Panc1 (cell line): ENCODE measurements at places on chromosomes 11 and 22. TPM values are rescaled to one million over a fixed set of nuclear protein-coding genes. Genes with fewer than 3 reads are reported as not detected.

The TEAD1 gene
- 102 TPM for total RNA-seq

- H3K36me3 ChIP-seq: no peaks in the 10 kb centered on the region
- no peak overlapping the region for H3K27ac ChIP-seq
- no peaks in the 10 kb centered on the region for H3K27me3 ChIP-seq
Measured at GRCh38 chr22:42692239-42693054, 28.2 kb downstream of the A4GALT start.

GRCh38 chr11:124608147-124608546 lies 3.1 kb upstream of the PANX3 start:
- no peaks in the 10 kb centered on the region for H3K4me1 ChIP-seq
- no peak overlapping the region for H3K27ac ChIP-seq
- DNase-seq: no peak
- H3K27me3 ChIP-seq: no peaks in the 10 kb centered on the region
- H3K4me3 ChIP-seq: no peak overlapping the region
- H3K36me3 ChIP-seq: no peaks in the 10 kb centered on the region

GRCh38 chr11:130729678-130730300 lies 186.5 kb downstream of the SNX19 start:
- no peak overlapping the region for H3K27ac ChIP-seq
- peaks cover 31% of the 10 kb centered on the region for H3K4me1 ChIP-seq
- no peak overlapping the region for H3K4me3 ChIP-seq

- no peak overlapping the region for H3K27ac ChIP-seq
- H3K27me3 ChIP-seq: no peaks in the 10 kb centered on the region; the same call in 1 of the 2 replicates
- no peaks in the 10 kb centered on the region for H3K4me1 ChIP-seq
- DNase-seq: no peak
- no peak overlapping the region for H3K4me3 ChIP-seq
- no peaks in the 10 kb centered on the region for H3K36me3 ChIP-seq
Measured at GRCh38 chr22:32527756-32528155, 53.1 kb downstream of the FBXO7 start.
